ENCODE measurements at places on chromosomes 3 and 15.

GRCh38 chr3:38739396-38739689 lies 76.7 kb downstream of the SCN10A start:
- no peak for DNase-seq

- no peak for DNase-seq
Observed at GRCh38 chr3:149134575-149134974, 5.1 kb downstream of the HPS3 start.

GRCh38 chr15:84699538-84700191 lies 16.3 kb downstream of the SEC11A start:
- no peak for DNase-seq

GRCh38 chr3:194304186-194304917 lies 46.8 kb downstream of the CPN2 start:
- DNase-seq = no peak

DNA sequence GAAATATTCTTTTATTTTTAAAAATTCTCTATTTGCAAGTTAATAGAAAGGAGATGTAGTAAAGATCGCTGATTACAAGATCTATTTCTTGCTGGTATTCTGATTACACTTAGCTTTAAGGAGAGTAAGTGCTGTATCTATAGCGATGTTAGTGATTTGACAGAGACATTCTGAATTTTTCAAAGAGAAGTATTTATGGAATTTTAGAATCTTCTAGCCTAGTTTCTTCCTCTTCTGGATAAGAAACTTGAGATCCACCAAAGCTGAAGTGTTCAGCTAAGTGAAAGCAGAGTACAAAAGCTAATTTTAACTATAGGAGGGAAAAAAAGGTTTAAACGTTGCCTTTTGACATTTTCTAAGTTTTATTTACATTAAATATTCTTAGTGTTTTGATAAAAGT lies 72.1 kb upstream of the RARB start:
- no peak for DNase-seq

DNA sequence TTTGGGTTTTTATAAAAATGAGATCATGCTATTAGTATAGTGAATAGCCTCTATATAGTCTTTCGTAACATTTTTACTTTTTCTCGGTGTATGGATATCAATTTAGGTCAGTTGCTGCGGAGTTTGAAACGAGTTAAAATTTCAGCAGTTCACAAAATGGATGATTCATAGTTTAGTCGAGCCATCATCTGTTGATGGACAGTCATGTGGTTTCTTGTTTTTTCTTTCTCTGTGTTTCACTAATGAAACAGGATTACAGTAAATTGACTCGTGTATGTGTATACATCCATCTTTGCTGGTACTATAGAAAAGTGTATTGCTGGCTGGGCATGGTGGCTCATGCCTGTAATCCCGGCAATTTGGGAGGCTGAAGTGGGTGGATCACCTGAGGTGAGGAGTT lies 106.8 kb downstream of the IGF1R start:
- no peak for DNase-seq

DNA sequence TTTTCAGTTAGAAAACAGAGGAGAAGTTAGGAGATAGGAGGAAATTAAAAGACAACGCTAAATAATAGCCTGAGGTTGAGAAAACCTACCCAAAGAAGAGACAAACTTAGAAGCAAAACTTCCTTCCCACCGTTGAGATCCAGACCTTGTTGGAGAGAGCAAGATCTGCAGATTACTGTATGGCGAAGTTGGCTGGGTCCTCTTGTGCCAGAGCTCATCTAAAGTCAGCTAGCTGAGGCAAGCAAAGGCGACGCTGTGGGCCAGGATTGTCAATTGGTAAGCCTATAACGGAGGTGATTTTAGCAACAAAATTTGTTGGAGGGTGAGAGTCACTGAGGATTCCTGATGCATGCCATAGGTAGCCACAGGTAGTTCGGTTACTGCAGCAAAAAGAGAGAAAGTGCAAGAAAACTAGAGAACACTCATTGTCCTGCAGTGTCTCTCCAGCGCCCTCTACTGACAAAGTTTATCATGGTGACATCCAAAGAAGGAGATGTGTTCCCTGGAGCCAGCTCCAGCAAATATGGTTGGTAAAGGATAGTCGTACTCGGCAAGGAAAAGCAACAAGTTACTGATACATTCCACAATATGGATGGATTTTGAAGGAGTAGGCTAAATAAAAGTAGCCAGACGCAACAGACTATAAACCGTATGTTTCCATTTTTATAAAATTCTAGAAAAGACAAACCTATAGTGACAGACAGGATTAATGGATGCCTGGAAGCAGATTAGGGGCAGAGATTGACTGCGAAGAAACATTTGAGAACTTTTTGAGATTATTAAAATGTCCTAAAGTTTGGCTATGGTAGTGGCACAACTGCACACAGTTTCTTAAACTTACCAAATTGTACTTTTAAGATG lies 9.8 kb upstream of the OR5K4 start:
- no peak for DNase-seq

DNA sequence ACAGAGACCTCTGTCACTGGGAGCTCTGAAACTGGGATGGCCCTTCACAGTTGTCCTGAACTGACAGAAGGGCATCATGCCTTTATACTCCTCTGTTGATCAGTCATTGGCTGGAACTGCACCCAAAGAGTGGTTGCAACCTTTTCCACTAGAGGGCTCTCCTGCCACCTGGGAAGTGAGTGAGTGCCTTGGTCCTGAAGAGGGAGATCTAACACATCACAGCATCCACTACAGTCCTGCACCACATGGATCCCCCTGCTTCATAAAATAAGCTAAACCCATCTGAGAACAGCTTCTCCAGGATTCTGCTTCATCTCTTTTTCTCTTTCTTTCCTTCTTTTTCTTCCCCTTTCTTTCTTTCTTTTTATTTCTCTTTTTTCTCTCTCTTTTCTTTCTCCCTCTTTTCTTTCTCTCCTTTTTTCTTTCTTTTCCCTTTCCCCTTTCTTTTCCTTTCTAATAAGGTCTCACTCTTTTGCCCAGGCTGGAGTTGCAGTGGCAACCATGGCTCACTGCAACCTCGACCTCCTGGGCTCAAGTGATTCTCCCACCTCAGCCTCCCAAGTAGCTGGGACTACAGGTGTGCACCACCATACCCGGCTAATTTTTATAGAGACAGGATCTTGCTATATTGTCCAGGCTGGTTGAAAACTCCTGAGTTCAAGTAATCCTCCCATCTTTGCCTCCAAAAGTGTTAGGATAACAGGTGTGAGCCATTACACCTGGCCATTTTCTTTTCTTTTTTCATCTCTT lies 42.8 kb upstream of the RAF1 start:
- peak; percentile 24 for DNase-seq

DNA sequence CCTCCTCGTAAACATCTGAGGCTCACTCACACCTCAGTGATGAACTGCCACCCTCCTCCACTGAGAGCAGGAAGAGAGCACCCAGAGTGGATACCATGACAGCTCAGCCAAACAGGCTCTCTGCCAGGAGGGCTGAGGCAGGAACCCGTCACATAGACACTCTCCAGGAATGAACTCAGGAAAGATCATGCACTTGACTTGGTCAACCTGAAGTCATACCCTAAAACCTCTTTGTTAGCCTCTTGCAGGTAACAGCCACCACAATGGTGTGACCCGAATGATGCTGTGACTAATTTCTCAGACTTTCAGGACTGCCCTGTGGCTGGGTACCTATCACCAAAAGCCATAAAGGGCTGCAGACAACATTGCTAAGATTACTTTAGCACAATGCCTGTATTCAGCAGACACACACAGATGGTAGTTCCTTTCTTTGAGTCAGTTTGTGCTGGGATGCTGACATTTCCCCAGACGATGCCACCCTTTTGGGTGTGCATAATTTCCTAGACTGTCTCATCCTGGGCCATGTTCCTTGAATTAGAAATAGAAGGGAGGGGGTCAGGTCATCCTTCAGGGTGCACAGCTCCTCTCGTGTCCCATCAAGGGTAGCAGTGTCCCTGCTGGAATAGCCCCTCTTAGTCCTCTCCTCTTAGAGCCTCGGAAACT lies 30.3 kb downstream of the CX3CR1 start:
- peak; percentile 44 for DNase-seq

DNA sequence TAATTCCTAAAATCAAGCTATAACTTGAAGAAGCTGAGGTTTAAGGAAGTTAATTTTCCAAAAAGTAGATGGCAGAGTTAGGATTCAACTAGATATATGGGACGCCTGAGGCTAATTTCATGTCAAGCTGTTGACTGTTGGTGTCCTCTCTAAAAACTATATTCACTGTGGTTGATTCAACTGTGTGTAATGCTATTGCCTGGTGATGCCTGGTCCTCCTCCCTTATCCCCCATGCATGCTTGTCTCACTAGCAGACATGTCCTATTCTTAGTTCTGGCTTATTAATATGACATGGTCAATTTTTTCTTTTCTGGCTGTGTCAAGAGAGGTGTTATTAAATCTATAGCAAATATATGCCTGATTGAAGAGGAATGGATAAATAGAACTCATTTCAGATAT lies 156.1 kb downstream of the SPATA16 start:
- DNase-seq = no peak

- DNase-seq = peak; percentile 59
Observed at GRCh38 chr3:13518516-13518953, 30.4 kb upstream of the FBLN2 start.

GRCh38 chr3:8540456-8540855 lies 38.8 kb downstream of the LMCD1 start:
- DNase-seq = no peak

DNA sequence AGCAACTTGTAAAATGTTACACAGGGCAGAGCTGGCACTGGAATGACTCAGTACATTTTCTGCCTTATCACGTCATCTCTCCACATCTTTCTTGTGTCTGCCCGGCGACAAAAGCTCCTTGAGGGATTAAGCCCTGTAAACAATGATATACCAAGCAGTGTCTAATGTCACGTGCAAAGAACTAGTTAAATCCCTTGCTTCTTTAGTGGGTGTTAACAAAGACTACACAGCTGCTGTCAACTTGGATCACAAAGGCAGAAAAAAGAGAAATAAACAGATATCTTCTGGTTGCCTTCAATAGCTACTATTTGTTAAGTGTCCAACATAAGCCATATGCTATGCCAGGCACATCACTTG lies 48.1 kb upstream of the FRMD4B start:
- DNase-seq = no peak

Measured in uterus (tissue), 4 donors.